ENCODE measurements at places on chromosomes 2 and 18.

- peak; percentile 74 for DNase-seq
These were observed 5.4 kb upstream of the CRYGC start for GRCh38 chr2:208134928-208135586.

DNA sequence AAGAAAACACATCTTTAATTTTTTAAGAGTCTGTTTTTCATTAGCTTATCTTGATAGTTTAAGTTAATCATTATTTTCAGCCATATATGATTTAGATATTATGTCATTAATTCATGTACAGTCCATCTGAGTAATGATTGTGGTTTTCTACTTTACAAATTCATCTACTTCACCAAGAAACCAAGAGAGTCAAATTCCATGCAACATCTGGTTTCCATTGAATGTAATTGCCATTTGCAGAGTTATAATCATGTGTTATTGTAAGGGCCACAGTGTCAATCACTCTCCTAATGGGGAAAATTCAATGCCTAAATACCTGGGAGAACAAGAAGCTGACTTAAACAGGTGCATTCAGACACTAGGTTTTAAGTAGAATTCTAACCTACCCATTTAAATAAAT is 217.2 kb upstream of the OSR1 start:
- DNase-seq: no peak

DNA sequence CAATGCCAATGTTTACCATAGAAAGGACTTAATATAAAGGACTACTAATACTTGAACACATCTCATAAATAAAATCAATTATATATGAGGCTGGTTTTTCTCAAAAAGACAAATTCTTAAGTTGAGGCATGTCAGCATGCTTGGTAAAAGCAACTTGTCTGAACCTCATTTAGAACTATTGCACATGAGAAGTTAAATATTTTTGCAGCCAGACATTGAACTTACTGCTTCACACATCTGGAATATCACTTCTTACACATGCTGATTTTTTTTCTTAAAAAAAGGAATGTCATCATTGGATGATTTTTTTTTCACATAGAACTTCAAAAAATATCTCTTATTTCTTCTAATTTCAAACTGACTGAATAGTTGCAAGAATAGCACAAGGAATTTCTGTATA is 609.0 kb downstream of the EPHA4 start:
- no peak for DNase-seq

DNA sequence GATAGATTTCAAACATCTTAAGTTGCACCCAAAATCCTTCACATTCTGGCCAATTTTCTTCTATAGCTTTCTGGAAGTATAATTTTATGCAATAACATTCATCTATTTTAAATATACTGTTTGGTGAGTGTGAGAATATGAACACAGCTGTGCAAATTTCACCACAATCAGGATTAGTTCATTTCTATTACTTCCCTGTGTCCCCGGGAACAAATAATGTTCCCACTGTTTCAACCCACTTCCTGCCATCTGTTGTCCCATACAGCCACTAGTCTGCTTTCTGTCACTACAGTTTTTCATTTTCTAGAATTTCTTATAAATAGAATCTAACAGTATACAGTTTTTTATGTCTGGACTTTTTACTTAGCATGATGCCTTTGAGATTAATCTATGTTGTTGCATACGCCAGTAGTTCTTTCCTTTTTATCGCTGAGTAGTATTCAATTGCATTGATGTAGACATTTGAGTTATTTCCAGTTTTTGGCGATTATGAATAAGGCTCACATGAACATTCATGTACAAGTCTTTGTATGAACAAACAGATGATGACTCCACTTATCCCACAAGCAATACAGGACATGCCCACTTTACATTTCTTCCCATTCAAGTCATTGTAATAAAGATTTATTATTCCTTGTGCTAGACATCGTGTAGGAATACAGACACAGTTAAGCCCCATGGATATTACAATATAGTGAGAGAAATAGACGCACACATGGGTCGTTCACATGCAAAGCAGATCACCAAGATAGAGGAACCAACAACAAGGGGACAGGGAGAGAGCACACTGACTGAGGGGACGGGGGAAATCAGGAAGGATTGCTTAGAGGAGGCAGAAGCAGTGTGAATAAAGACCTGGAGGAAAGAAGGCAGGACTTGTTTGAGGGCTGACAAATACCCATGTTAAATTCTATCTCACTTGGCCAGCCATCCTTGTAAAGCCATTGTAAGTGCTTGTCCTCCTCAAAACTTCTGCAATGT is 72.9 kb upstream of the PAX8 start:
- DNase-seq: no peak

DNA sequence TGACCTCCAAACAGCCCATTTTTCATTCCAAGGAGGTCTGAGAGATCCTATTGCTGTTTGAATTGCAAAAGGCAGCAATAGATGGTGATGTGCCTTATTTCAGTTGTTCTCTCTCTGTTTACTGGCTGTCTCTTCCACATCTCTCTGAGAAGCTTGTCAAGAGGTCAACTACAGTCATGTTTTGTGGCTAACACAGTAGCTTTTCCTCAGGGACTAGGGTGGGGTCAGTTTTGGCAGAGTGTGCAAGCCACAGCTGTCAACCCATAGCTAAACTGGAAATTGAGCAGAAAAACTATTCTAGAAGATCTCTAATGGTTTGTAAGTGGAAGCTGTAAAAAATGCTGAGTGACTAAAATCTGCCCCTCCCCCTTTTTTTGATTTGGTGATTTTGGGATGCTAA is 67.1 kb downstream of the DIS3L2 start:
- DNase-seq: no peak

- DNase-seq: no peak
These were observed 134.6 kb upstream of the SMAD2 start for GRCh38 chr18:48064978-48065600.

- no peak for DNase-seq
These were observed 109.5 kb downstream of the PXDN start for GRCh38 chr2:1634681-1635341.

- no peak for DNase-seq
These were observed 34.1 kb upstream of the REEP1 start for GRCh38 chr2:86371527-86371926.
